Foreskin keratinocyte (primary cell): ENCODE measurements at places on chromosomes 5 and 9. TPM values are rescaled to one million over a fixed set of nuclear protein-coding genes. Genes with fewer than 3 reads are reported as not detected.

GRCh38 chr5:39712316-39713249 lies 287.8 kb upstream of the DAB2 start:
- DNase-seq, result no peak

PCSK1 gene
- polyA plus RNA-seq, result not detected in 2 replicates

DNA sequence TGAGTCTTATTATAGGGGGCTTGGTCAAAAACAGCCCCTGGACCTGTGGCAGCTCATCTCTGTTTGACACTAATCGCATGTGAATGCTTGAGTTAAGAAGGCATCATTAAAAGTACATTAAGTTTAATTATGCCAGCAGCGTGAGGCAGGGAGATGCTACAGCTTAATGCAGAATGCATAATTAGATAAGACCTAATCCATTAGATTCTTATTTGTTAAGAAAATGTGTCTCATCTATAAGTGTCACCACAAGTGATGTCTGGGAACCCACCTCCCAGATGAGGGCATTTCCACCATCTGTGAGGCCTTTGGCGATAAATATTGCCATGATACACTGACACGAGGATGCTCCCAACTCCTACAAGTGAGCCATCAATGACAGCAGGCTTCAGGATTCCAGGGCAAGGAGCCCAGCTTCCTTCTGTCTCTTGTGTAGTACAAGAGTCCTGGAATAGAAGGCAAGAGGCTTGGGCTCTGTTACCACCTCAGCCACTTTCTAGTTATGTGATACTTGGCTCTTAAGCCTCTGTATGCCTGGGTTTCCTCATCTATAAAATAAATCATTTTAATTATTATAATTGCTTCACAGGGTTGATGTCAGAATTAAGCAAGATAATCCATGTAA lies 202.7 kb downstream of the FAM114A2 start:
- no peak for DNase-seq

CDC20B gene
- polyA plus RNA-seq, result not detected in 2 replicates

GRCh38 chr9:91500509-91501014 lies 76.9 kb upstream of the NFIL3 start:
- DNase-seq, result peak; percentile 54

PRELID1 gene
- 393 and 452 TPM in 2 replicates for polyA plus RNA-seq

- no peak for DNase-seq
Measured at GRCh38 chr5:120155873-120156272, 308.2 kb upstream of the PRR16 start.

GDF9 gene
- polyA plus RNA-seq, result 0.03 and 0.08 TPM in 2 replicates

- no peak for DNase-seq
Measured at GRCh38 chr9:114307899-114308267, 15.0 kb upstream of the ORM1 start.
